Fibroblast of skin of abdomen (primary cell): ENCODE measurements at places on chromosomes 11 and 22.

- no peak for DNase-seq
These were observed 120.4 kb downstream of the PHF21B start for GRCh38 chr22:44889255-44889878.

- DNase-seq = no peak
These were observed 535.8 kb downstream of the NELL1 start for GRCh38 chr11:21205205-21205604.

DNA sequence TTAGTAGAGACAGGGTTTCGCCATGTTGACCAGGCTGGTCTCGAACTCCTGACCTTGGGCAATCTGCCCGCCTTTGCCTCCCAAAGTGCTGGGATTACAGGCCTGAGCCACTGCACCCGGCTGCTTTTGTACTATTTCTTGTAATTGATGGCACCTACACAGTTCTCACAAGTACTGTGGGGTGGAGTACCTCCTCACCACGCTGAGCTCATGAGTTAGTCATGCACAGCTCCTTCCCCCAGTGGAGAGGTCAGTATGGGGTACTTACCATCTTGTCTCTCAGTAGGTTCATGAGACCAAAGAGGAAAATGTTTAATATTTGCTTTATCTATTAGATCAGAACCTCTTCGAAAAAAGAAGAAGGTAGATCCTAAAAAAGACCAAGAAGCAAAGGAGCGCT lies 2.1 kb downstream of the MRPL40 start:
- DNase-seq = no peak

GRCh38 chr11:17803754-17804334 lies 69.3 kb downstream of the KCNC1 start:
- no peak for DNase-seq

- peak; percentile 82 for DNase-seq
These were observed 81.3 kb downstream of the CLPB start for GRCh38 chr11:72352859-72353551.

GRCh38 chr11:27391331-27392015 lies 28.5 kb upstream of the CCDC34 start:
- DNase-seq = peak; percentile 10

GRCh38 chr11:113664981-113665710 lies 41.0 kb downstream of the TMPRSS5 start:
- DNase-seq = no peak
